ENCODE measurements at places on chromosomes 7 and 10.

- peak; percentile 92 for DNase-seq
Measured at GRCh38 chr10:35643151-35644049, 1.3 kb upstream of the FZD8 start.

DNA sequence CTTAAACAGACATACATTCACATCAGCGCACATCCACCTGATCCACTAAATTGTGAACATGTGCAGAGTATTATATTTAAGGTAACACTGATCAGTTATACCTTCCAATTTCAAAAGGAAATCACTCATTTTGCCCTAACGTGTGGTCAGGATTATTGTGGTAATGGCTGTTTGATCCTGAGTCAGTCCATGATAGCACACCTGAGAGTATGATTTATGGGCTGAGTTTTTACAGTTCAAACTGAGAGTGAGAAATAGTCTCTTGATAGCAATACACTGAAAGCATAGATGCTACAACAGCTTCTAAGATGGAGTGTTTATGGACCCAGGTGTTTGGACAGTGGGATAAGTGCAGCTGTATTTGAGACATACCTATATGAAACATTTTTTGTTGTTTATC is 96.7 kb downstream of the KIF20B start:
- no peak for DNase-seq

DNA sequence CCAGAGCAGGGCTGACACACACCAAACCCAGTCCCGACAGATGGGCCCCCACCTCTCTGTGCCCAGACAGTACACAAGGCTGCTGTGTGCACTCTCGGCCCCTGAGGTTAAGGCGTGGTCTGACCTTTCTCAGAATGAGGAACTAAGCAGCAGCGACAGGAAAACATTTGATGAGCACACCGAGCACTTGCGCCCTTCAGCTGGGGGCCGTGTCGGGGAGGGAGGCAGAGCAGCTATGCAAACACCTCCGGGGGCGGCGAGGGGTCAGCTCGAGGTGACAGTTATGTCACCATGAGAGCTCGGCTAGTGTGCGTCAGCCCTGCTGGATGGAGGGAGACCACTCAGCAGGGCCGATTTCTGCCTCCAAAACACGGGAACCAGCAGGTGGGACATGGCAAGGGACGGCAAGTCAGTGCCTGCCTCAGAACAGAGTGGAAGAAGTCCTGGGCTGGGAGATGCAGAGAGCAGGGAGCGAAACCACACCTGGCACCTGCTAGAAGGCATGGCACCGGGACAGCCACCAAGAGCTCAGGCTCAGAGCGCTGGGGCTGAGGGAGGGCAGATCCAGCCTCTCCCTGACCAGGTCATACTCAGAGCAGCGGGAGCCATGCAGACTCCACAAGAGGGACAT is 57.4 kb downstream of the CHST15 start:
- no peak for DNase-seq

DNA sequence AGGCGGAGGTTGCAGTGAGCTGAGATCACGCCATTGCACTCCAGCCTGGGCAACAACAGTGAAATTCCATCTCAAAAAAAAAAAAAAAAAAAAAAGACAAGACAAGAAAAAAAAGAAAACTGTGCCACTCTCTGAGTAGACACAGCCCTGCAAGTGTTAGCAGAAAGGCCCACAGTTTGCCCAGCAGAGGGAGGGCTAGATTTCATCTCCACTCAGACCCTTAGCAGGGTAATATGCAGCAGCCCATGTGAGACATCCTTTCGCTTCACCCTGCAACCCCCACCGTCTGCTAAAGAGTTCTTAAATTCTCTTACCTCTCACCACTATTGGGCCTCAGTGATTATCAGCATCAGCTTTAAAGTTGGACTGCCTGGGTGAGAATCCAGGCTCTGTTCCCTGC is 38.2 kb downstream of the CTNNA3 start:
- no peak for DNase-seq

- DNase-seq = no peak
Measured at GRCh38 chr7:73521636-73522104, 423 bp downstream of the BAZ1B start.

All from sigmoid colon (tissue), 7 donors.